NCI-H345 (cell line): ENCODE measurements at places on chromosomes 11 and 22.

DNA sequence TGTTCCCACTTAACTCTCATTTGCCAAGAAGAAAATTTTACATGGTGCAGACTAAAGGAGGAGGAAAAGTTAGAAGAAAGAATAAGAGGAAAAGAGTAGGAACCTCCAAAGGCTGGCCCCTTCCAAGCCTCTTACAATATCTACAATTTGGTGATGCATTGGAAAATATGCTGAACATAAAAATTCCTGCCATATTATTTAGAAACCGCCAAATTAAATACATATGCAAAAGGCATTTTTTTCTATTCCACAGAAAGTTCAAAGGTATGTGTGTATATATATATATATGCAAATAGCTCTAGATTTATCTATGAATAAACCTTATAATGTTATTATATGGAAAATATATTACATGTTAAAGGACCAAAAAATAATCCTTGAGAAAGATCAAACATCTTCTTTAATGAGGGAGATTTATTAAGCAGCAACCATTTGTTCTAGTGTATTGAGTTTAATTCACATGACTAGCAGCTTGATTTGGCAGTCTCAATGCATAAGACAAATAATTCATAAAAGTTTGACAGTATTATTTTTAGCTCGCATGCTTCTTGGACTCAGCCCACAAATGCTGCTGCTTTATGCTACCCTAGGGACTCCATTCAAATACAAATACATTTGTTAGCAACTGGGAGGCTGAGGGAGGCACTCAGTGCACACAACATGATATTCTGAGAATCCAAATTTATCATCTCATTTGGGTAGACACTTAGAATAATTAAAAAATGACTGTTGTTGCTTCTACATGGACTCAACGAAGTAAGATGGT is 184.9 kb downstream of the SBF2 start:
- DNase-seq: no peak

- DNase-seq: no peak
Measured at GRCh38 chr11:45021692-45022141, 71.0 kb upstream of the TP53I11 start.

DNA sequence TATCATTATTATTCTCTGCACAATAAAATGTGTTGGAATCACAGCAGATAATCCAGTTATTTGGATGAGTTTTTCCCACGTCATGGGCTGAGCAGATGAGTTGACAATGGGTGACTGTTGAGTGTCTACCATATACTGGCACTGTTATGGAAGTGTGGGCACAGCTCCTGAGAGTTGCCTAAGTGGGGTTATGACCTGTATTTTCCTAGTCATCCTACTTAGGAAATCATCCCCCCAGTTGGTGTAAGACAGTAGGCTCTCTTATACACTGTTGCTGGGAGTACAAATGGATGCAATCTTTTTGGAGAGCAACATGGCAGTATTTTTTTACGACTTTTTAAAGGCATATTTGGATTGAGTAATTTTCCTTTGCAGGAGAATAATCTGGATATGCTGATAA is 66.4 kb downstream of the TRAF6 start:
- DNase-seq: no peak

GRCh38 chr11:61629082-61629833 is 48.4 kb upstream of the SYT7 start:
- DNase-seq: no peak
